ENCODE measurements at places on chromosomes 7 and 10.

DNA sequence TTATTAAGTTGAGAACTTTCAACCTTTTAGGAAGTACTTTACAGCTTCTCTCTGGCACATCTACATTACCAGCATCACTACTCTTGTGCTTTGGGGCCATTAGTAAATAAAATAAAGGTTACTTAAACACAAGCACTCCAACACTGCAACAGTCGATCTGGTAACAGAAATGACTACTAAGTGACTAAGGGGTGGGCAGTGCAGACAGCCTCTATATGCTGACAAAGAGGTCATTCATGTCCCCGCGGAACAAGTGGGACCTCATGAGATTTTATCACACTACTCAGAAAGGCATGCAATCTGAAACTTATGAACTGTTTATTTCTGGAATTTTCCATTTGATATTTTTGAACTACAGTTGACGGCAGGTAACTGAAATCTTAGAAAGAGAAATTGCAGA lies 111.3 kb upstream of the DNAJB12 start:
- DNase-seq = no peak

- DNase-seq = no peak
Measured at GRCh38 chr7:138565451-138566114, 105.5 kb downstream of the TRIM24 start.

DNA sequence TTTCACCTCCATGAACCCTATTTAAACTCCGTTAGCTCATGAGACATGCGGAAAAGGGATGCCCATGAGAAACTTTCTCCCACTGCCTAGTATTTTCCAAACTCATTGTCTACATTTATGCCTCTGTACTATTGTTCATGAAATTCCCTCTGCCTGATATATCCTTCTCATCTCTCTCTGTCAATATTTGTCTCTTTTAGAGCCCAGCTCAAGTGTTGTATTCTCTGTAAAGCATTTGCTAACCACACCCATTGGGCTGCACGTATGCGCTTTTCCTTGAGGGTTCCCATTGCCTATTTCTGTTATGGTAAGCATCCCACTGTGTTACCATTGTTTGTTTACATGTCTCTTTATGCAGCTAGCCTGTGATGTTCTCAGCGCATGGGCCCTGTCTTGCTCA lies 211.4 kb downstream of the MDFIC start:
- no peak for DNase-seq

DNA sequence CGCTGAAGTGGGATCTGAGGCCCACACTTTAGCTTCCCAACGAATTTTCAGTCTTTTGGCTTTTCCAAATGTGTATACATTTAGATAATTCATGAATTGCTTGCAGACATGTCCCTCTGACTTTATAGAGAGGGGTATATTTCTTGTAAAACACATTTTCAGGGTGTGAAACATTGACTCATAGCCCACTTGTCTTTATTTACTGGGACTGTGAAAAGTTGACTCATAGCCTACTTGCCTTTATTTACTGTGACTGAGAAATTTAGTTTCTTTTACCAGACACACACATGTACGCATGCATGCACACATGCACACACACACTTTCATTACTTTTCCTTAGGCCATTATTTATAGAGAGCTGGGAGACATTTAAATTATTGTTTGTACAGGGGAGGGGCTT lies 79.1 kb downstream of the VTI1A start:
- DNase-seq = no peak

GRCh38 chr10:74485283-74485682 lies 334.3 kb downstream of the ADK start:
- DNase-seq = no peak

DNA sequence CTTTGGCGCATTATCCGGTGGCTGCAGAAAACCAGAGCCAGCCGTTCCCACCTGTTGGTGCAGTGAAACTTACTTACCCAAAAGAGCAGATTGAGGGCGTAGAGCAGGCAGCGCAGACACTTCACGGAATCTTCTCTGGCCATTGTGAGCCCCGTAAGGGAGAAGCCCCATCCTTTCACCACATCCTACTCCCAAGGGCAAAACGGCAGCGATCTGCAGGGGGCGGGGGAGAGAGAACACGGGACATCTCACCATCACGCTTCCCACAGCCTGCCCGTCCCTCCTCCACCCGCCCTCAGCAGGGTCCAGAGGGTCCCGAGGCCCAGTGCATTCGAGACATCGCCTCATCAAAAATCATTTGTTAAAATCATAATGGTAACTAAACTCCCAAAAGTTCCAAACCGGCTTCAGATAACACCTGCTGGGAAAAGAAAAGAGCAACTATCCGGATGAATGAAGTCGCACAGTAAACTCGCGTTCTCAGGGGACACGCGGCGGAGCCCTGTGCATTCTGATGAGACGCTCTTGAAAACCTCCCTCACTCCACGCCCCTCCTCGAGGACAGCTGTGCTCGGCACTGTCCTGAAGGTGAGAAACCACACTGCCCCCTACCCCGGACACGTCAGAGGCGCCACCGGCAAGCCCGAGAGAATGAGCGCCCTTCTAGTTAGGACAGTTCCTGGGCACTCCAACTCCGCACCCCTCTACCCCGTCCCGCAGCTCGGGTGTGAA lies 1.2 kb downstream of the TSPAN12 start:
- DNase-seq = no peak

GRCh38 chr7:95478272-95479037 lies 7.3 kb upstream of the ASB4 start:
- no peak for DNase-seq

DNA sequence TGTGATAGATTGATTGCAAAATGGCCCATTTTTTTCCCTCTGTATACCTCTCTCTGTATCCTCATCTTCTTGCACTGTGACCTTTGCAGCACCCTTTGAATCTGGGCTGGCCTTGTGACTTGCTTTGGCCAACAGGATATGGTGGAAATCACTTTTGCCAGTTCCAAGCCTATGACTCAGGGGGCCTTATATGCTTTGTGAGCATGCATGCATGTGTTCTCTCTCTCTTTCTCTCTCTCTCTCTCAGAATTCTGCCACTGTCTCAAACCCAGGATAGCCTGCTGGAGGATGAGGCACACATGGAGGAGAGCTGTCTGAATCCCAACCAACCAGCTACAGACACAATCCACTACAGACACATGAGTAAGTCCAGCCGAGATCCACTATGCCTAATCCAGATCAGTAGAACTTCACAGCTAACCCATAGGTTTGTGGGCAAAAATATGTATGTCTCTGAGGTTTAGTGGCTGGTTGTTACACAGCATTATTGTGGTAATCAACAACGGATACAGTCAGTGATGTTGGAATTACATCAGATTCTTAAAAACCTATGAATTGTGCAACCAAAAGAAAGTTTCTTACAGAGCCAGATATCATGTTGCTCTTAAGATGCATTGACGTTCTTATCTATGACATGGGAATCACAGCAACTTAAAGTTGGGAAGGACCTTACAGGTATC lies 41.8 kb upstream of the ABCB4 start:
- DNase-seq = no peak

GRCh38 chr10:119644205-119644814 lies 6.9 kb upstream of the BAG3 start:
- DNase-seq = no peak

GRCh38 chr10:30587522-30588031 lies 42.0 kb downstream of the LYZL2 start:
- peak; percentile 2 for DNase-seq

DNA sequence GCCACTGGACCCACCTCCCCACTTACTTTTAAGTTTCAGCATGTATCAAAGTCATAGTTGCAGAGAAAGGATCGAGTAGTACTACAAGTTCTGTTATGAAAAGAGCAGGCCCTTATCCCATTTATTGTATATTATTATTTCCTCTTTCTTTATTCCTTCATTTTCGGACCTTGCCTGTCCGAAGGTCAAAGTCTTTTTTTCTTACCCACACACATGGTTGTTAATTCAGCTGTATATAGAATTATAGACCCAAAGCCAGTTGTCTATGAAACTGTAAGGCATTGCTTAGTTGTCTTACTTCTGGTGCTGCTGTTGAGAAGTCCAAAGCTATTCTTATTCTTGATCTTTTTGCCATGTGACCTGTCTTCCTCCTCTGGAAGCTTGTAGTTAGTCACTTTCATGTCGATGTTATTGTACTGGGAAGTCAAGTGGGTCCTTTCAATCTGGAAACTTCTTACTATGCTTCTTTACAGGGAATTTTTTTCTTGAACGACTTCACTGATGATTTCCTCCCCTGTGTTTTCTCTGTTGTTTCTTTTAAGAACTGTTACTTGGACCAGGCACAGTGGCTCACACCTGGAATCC lies 8.3 kb downstream of the NUDT5 start:
- DNase-seq = no peak

DNA sequence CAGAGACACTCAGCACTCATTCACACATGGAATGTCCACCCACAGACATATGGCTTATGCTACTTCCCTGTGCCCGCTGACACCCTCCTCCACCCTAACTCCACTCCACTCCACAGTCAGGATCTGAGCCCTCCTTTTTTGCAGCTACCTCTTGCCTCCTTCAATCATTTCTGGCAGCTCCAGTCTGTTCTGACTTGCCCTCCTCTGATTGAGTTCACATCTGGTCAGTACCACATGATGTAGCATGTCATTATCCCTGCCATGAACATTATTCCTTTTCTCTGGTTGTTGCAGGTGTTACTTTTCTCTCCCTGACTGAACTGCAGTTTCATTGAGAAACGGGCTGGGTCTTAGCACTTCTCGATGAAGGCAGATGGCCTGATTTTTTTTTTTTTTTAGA lies 130.1 kb upstream of the EGR2 start:
- no peak for DNase-seq

- DNase-seq = no peak
Measured at GRCh38 chr7:78769481-78770101, 683.9 kb downstream of the MAGI2 start.

Data from C1 segment of cervical spinal cord (tissue), 14 donors.